ENCODE measurements at places on chromosomes 5 and 9. TPM values are rescaled to one million over a fixed set of nuclear protein-coding genes. Genes with fewer than 3 reads are reported as not detected.

DDX4 gene
- total RNA-seq, result not detected

GRCh38 chr5:144378681-144379080 is 208.0 kb downstream of the KCTD16 start:
- DNase-seq, result no peak

DNA sequence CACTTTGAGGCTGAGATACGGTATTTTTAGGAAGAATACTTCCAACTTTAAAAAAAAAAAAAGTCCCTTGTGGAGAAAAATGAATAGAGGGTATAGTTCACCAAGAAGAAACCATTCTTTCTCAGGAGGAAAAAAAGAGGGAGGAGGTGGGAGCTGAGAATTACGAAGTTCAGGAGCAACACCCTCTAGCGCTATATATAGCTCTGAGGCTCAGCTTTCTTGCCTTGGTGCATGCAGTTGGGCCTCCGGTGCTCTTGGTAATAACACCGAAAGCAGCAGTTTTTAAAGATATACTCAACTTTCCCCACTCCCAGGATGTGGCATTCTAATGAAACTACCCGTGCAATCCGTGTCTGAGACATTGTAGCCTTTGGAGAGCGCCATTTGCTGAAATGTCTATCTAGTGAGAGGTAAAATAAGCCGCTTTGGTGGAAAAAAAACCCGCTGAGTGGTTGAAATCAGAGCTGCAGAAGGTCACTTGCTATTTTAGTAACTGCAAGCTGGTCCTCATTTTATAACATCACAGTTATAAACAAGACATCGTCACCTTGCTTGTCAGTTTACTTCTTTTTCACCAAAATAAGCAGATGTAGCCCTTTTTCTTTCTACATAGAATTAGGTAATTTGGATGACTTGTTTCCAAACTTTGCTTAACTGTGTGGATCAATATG is 156.4 kb downstream of the RORB start:
- DNase-seq, result no peak

GRCh38 chr9:99449726-99450125 is 227.6 kb downstream of the SEC61B start:
- DNase-seq, result no peak

GOLPH3 gene
- 64.6 TPM for total RNA-seq

DNA sequence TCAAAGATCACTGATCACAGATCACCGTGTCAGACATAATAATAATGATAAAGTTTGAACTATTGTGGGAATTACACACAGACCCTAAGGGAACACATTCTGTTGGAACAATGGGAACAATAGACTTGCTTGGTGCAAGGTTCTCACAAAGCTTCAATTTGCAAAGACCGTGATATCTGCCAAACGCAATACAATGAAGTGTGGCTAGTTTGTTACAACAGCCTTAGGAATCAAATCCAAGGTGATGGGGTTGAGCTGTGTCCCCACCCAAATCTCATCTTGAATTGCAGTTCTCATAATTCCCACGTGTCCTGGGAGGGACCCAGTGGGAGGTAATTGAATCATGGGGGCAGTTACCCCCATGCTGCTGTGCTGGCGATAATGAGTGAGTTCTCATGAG is 20.8 kb downstream of the KYAT1 start:
- no peak for DNase-seq

GRCh38 chr9:91761362-91761761 is 188.7 kb downstream of the ROR2 start:
- no peak for DNase-seq

DNA sequence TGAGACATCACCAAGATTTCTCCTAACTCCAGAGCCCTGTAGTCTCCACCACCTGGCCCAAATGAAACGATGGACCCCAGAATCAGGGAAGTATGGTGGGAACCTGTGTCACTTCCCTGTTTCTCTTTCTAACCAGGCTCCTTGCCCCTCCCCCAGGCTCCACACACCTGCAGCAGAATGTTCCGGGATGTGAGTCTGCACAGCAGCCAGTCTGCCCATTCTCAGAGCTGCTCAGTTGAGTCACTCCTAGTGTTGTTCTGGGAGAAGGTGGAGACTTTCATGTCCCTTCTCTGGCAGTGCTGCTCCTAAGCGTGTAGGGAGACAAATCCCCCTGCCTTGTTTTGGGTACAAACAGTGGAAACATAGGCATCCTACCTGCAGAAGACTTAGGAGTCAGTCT is 76.0 kb upstream of the XPA start:
- DNase-seq, result no peak

SLC28A3 gene
- 0.75 TPM for total RNA-seq

SEMA5A gene
- total RNA-seq, result 4.0 TPM

DNA sequence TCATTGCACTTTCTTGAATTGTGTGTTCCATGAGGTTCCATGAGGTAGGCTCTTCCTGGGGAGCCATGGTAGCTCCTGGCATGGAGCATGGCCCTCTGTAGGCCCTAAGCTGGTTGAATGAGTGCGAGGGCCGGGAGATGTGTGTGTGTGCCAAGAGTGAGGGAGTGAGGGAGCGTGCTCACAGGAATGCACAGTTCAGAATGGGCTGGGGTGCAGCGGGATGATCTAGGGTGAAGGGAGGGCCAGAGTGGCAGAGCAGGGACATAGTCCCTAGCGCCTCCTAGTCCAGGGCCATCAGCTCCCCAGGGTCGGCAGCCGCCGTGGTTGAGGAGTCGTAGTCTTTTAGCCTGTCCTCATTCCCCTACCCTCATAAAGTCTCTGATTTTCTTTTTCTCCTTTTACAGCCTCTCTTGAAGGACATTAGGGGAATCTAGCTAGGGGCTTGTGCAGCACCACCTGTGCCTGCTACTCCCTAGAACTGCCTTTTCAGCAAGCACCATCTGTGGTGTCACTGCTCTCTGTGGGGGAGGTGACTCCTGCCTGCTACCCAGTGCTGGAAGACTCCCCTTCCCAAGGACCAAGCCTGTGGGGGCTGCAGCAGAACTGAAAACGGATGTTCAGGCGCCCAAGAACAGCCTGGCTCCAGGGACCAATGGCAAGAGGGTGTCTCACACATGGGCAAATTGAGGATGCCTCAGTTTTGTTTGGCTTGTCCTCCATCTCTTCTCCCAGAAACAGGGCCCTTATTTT is 65.3 kb upstream of the PPARGC1B start:
- no peak for DNase-seq

ENHO gene
- not detected for total RNA-seq

DNA sequence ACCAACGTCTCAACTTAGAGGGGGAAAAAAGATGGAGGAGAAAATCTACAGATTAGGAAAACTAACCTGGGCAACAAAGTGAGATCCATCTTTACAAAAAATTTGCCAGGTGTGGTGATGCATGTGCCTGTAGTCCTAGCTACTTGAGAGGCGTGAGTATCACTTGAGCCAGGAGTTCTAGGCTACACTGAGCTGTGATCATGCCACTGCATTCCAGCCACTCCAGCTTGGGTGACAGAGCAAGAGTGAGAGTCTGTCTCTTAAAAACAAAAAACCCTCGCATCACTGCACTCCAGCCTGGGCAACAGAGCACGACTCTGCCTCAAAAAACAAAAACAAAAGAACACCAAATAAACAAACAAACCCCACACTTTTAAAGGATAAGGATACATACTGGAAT is 98.1 kb upstream of the NR5A1 start:
- DNase-seq, result no peak

GRCh38 chr5:14006823-14007520 is 62.5 kb upstream of the DNAH5 start:
- DNase-seq, result no peak

DNA sequence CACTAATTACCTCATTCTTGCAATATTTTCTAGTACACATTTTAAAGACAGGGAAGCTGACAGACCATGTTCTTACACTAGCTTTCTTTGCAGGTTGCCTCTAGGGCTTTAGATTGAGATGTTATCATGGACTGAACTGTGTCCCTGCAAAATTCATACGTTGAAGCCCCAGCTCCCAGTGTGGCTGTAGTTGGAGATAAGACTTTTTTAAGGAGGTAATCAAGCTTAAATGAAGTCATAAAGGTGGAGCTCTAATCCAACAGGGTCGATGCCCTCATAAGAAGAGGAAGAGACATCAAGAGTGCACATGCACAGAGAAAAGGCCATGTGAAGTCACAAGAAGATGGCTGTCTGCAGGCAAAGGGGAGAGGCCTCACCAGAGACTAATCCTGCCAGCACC is 471.2 kb upstream of the ACTBL2 start:
- no peak for DNase-seq

DNA sequence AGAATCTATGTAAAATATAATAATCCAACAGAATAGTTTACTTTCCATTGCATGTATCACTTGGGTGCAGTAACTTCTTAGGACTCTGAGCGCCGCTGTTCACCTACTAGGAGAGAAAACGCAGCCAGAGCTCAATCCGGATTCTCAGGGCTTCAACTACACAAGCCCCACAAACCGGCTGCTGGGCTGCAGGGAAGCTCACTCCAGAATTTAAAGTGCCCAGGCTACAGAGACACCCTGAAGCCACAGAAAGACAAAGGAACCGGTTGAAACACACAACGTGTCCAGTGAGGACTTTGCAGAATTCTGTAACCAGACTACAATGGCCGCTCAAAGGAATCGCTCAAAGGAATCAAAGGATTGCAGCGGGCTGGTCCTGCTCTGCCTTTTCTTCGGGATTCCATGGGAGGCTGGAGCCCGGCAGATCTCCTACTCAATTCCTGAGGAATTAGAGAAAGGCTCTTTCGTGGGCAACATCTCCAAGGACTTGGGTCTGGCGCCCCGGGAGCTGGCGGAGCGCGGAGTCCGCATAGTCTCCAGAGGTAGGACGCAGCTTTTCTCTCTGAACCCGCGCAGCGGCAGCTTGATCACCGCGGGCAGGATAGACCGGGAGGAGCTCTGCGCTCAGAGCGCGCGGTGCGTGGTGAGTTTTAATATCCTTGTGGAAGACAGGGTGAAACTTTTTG is at the start of gene PCDHGA10:
Gene PCDHGA10 (plus strand): TSS at position 134 of the 686 bp plus-strand sequence. CDS start 189 bp downstream, at position 323.
- no peak for DNase-seq

GRCh38 chr5:108196276-108196675 is 185.6 kb downstream of the FBXL17 start:
- DNase-seq, result no peak

- peak; percentile 54 for DNase-seq
Measured at GRCh38 chr9:29044959-29045358, 1471.7 kb upstream of the C9orf72 start.

LIX1 gene
- not detected for total RNA-seq

- no peak for DNase-seq
Measured at GRCh38 chr5:176806137-176806536, 4.2 kb upstream of the UNC5A start.

DNA sequence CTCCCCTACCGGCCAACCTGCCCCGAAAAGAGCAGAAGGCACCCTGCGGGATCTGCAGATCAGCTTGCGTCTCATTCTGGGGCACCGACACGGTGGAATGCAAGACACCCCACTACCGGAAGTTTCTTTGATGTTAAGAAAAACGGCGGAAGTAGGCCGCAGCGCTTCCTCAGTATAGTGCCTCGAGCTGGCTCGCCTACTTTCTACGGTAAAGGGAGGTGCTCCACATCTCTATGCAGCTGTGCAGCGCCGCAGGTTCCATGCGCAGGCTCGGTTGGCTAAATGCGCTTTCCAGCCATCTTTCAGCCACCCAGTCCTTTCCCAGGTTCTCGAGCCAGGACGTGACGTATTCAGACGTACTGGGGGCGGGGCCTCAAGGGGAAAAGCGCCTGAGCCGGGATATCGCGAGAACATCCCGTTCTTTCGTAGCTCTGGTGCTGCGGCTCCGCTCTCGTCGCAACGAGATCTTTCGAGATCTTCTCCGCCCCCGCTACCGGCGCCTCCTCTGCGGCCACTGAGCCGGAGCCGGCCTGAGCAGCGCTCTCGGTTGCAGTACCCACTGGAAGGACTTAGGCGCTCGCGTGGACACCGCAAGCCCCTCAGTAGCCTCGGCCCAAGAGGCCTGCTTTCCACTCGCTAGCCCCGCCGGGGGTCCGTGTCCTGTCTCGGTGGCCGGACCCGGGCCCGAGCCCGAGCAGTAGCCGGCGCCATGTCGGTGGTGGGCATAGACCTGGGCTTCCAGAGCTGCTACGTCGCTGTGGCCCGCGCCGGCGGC is at the start of gene HSPA4:
Gene HSPA4 (plus strand): TSS at position 472 of the 775 bp plus-strand sequence. CDS start 238 bp downstream, at position 710.
- DNase-seq, result peak; percentile 89

- DNase-seq, result no peak
Measured at GRCh38 chr5:36459176-36460135, 146.9 kb upstream of the SLC1A3 start.

BTNL8 gene
- not detected for total RNA-seq

- DNase-seq, result no peak
Measured at GRCh38 chr5:61653807-61654580, 321.9 kb downstream of the ZSWIM6 start.

DNA sequence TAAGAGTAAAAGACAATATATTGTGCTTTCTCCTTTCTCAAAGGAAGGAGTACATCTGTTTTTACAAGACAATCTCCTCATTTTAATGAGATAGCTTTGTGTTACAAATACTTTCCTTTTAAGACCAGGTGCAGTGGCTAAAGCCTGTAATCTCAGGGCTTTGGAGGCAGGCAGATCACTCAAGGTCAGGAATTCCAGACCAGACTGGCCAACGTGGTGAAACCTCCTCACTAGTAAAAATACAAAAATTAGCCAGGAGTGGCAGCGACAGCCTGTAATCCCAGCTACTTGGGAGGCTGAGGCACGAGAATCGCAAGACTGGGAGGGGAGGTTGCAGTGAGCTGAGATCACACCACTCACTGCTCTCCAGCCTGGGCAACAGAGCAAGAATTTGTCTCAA is 11.8 kb downstream of the TMEM161B start:
- no peak for DNase-seq

GRCh38 chr5:40401284-40402006 is 278.3 kb upstream of the PTGER4 start:
- no peak for DNase-seq

NUTM2F gene
- total RNA-seq, result not detected

DNA sequence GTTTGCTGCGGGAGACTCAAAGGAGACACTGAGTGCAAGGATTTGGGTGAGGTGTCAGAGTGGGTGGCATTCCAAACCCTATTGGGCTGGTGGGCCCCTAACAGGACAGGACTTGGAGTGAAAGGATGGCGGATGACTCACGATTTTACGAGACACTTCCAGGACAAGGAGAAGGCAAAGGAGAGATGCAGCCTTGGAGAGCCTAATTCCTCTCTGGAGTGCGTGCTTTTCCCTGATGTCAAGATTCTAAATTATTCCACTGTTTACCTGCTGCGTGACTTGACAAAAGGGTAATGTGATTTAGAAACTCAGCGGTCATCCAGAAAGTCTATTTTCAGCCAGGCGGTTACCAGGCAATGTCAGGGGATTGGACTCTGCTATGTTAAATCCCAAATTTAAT is 41.6 kb upstream of the CD180 start:
- no peak for DNase-seq

GRCh38 chr5:71384706-71385105 is 70.7 kb upstream of the BDP1 start:
- DNase-seq, result no peak

TTC16 gene
- not detected for total RNA-seq

GRCh38 chr5:176608142-176608705 is 1.7 kb downstream of the GPRIN1 start:
- DNase-seq, result no peak

SCGB3A2 gene
- total RNA-seq, result not detected

DNA sequence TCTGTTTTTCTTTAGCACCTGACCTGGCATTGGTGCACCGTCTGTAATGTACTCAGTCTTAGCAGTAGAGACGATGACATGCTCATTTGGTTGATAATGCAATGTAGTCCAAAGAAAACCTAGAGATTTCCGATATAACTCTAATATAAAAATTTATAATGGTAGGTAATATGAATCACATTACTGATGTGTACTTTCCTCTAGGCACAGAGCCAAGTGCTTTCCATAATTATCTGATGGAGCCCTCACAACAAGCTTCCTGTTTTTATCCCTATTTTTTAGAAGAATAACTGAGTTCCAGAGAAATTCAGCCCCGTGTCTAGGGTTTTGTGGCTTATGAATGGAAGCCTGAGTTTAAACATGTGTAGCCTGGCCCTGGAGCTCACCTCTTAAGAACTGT is 53.7 kb downstream of the KDM4C start:
- DNase-seq, result no peak
